ENCODE measurements at places on chromosomes 7 and 10. TPM values are rescaled to one million over a fixed set of nuclear protein-coding genes. Genes with fewer than 3 reads are reported as not detected.

GRCh38 chr7:44400033-44400511 is 74.7 kb upstream of the CAMK2B start:
- DNase-seq: no peak

DNA sequence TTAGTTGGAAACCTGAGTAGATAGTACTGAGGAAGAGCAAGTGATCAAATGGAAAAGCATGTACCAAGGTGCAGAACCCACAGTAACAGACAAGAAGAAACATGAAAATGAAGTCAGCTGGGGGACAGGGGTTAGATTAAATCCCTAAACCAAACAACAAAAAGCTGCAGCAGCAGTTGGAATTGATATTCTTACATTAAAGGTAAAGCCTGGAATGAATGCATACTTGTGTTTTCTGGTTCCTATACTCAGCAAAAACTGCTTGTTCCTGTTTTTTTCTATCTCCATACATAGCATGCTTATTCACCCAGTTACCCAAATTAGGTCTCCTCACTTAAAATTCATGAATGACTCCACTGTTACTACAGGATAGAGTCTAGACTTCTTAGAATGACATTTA is 92.4 kb downstream of the TPST1 start:
- DNase-seq: no peak

DNA sequence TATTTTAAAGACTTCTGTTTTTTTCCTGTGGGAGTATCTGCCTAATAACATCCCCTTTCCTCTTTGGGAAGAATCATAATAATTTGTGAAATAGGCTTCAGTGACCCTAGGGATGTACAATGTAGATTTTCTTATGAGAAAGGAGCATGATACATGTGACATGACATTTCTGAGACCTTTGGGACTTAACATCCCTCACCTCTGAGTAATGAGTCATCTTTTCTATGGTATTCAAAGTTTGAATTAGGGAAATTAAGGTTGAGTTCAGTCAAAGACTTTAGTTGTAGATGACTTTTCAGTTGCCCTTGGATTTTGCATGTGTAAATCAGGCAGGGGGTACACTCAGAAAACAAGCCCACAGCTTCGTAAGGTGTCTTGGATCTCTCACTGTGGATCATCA is 14.3 kb downstream of the GRK5 start:
- DNase-seq: no peak

GRCh38 chr7:140249036-140249806 is 72.4 kb upstream of the KDM7A start:
- no peak for DNase-seq

DNA sequence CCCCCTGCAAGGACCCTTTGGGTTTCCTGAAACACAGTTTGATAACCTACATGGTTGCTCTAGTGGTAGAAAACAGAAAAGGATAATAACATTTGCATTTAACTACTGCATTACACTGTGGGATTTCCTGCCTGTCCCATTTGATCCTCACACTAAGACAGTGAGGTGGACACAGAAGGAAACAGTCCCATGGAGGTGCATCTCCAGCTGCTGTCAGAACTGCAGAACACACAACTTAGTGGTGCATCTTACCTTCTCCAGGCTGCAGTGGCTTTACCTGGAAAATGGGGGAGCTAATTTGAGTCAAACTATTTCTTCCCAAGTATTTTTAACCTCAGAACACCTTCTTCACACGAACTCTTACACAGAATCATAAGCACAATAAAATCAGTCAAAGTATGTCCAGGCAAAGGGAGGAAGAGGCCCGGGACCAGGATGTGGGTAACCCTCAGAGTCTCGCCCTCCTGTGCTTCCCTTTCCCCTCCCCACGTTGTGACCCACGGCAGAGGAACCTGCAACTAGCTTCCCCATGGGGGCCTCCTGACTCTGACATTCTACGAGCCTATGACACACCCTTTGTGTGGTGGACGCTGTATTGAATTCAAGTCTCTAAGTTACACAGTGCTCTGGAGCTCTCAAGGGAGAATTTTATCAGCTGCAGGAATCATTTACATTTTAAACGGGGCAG is 33.7 kb downstream of the SCRN1 start:
- DNase-seq: peak; percentile 66

- no peak for DNase-seq
Measured at GRCh38 chr10:26274391-26274790, 57.8 kb downstream of the GAD2 start.

SEPHS1 gene
- 26.4 TPM for total RNA-seq

DNA sequence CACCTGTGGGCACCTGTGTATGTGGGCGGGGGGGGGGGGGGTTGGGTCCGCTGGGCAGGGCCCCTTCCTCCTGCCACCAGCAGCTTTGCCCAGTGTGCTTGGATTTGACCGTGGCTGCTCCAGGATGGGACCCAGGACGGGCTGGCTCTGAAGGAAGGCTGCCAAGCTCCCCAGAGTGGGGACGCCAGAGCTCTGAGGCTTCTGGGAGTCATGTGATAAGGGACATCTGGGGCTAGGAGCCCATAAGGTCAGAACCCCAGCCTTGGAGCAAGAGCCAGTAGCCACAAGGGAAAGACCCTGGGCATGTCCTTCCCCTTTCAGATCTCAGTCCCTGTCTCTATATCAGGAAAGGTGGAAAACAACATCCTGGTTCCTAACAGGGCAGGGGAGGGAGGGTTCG is 21.8 kb upstream of the AMZ1 start:
- no peak for DNase-seq

MINDY4 gene
- total RNA-seq: 4.3 TPM

DNA sequence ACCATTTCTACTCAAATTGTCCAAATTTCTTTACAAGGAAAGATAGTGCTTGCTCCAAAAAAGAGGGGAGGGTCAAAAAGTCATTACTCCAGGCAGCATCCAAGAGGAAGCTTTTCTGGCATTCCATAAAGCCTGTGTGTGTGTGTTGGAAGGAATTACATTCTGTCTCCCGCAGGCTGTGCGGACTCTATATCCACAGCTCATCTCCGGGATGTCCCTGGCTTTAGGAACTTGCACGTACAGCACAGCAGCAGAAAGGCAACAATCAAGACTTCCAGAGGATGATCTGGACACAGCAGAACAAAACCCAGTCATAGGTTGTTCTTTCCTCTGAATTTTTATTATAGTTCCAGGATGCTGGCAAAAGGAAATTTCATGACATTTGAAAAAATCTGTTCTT is 94.8 kb downstream of the ITIH5 start:
- no peak for DNase-seq

GRCh38 chr7:88546808-88547207 is 212.7 kb upstream of the ZNF804B start:
- no peak for DNase-seq

- no peak for DNase-seq
Measured at GRCh38 chr10:31896968-31897384, 31.7 kb downstream of the ARHGAP12 start.

FAM180A gene
- total RNA-seq: not detected

UCMA gene
- total RNA-seq: not detected

DNA sequence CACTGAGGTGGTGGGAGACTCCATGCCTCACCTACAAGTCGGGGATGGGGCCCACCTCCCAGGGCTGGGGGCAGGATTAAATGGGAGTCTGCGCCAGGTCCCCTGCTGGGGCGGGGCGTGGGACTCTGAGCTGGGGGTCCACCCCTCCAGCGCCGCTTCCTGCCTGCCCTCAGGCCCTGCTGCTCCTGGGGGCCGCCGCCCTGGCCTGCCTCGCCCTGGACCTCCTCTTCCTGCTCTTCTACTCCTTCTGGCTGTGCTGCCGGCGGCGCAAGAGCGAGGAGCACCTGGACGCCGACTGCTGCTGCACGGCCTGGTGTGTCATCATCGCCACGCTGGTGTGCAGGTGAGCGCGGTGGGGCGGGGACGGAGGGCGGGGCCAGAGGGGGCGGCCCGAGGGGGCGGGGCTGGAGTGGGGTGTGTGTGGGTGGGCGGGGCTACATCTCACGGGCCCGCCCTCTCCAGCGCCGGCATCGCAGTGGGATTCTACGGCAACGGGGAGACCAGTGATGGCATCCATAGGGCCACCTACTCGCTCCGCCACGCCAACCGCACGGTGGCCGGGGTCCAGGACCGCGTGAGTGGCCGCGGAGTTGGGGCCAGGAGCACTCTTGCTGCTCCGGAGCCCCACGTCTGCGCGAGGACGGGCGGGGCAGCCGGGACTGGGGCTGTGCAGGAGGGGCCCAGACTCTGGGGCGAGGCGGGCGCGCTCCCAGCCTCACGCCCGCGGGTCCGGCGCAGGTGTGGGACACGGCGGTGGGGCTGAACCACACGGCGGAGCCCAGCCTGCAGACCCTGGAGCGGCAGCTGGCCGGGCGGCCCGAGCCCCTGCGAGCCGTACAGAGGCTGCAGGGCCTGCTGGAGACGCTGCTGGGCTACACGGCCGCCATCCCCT is 15.1 kb downstream of the TTYH3 start:
- no peak for DNase-seq

HOXA10 gene
- total RNA-seq: 19.4 TPM
